ENCODE measurements at places on chromosomes 1 and 21. TPM values are rescaled to one million over a fixed set of nuclear protein-coding genes. Genes with fewer than 3 reads are reported as not detected.

- DNase-seq = no peak
Measured at GRCh38 chr1:170096806-170097340, 22.4 kb upstream of the KIFAP3 start.

DNA sequence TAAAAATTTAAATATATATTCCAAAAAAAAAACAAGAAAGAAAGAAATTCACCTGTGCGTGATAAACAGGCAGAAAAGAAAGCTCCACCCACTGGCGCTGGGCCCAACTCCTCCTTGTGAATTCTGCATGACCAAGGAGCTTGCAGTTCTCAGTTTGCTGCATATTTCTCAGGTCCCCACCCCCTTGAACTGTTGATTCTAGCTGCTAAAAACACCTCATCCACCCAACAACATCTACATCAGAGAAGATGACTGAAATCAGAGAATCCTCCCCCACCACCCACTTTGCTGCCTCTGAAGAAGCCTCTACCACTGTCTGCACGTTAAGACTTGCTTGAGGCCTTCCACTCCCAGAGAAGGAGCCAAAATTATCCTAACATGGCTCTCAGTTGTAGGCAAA is 104.8 kb downstream of the RGS2 start:
- no peak for DNase-seq

DNA sequence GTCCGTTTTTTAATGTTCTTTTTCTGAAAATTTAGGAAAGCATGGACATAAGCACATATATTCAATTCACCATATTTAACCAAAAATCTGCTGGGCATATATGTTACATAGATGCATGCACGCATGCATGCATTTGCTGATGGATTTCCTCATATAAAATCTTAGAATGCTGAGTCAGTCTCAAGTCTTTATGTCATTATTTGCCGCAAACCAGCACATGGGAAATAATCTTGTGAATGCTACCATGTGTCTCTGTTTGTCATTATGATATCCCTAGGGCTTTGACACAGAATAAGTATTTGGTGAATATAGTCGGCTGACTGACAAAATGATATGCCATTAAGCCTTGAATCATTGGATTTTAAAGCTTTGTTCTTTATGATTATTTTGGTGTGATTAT is 776.5 kb downstream of the KCNT2 start:
- DNase-seq = peak; percentile 24

PGBD2 gene
- 12.2 TPM for total RNA-seq

DAP3 gene
- total RNA-seq = 242 TPM

GRCh38 chr21:17597680-17598079 is 15.0 kb downstream of the BTG3 start:
- no peak for DNase-seq

DNA sequence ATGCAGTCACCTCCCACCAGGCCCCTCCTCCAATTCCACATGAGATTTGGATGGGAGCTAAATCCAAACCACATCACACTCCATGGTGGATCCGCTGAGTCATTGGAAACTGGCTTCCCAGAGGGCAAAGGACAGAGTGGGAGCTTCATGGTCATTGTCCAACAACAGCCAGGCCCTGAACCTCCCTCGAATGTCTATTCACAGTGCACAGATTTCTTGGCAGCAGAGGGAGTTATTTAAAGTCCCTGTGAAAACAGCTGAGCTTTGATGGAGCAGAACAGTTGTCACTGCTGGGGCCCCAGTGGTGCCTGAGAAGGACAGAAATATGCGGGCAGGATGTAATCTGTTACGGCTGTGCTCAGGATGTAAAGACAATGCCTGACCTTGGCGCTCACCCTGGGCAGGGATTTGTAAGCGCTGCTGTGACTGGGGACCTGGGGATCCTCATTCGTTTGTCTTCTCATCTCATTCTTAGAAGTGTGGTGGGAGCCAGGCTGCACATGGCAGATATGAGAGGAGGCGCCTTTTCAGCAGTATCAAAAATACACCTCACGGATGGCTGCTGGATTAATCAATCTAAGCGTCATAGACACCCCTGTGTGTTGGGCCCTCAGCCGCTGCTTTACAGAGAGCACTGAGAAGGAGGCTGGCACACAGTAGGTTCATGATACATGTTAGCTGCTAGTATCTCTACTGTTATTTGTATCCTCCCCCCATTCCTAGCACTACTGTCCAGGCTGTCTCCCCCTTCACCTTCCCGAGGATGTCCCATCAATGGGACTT is 439.4 kb downstream of the PTPRU start:
- DNase-seq = no peak

RNF115 gene
- total RNA-seq = 9.5 TPM

RPS6KA1 gene
- 62.4 TPM for total RNA-seq

DNA sequence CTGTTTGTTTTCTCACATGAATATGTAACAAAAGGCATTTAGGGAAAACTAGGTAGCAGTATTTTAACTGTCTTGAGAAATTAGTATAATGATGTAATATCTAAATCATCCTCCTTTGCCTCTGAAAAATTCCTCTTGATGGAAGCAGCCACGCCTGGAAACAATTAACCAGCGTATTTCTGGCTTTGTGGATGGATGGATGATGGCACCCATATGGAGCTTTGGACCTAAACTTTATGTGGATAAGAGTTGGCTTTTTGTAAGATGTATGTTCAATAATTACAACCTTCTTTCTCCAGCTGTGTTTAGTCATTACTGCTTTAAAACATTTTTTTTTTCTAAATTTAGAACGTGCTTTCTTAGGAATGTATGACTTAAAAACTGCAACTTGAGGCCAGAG is 12.7 kb downstream of the CDCA8 start:
- no peak for DNase-seq

DNA sequence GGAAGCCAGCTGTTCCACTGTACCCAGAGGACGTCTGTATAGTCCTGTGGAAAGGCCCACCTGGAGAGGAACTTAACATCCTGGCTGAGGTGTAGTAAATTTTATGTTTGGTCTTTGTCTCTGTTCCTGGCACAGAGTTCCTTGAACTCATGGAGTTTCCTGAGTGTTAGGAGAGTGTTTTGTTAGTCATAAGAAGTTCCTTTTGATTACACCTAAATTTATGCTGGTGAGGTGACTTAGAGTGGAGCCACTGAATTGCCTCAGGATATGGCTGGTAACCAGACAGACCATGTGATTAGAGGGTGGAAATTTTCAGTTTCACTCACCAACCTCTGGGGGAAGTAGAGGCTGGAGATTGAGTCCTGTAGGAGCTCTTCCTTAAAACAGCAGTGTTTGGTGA is 57.9 kb downstream of the RASAL2 start:
- no peak for DNase-seq

CFHR4 gene
- not detected for total RNA-seq

NBPF4 gene
- 6.6 TPM for total RNA-seq

DNA sequence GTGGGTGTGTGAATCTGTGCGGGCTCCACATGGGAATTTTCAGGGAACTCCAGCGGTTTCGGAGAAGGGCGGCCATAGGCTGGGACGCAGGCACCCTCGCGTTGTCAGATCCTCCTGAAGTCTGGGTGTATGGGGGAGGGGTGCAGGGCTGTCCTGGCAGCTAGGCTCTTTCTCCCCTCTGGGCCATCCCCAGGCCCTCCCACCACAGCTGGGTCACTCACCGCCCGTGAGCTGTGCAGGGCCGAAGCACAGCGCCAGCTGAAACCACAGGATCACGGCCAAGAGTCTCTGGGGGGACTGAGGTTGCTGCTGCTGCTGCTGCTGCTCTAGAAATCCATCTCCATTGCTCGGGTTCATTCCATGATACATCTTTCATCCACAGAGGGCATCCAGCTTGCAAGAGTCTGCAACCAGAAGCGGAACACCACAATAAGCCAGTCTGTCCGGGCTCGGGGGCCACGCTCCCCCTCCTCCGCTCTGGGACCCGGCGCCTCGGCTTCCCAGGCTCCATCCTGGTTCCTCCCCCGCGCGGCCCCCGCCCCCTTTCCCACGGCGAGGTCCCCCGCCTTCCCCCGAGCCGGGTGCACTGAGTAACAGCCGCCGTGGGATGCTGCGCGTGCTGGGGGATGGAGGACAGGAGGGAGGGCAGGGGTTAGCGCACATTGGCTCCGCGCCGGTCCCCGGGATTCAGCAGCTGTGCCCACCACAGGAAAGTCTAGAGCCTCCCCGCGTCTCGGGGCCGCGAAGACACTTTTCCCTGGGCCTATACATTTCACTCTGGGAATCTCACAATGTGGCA is 720 bp downstream of the SUSD4 start:
- DNase-seq = peak; percentile 36

- no peak for DNase-seq
Measured at GRCh38 chr1:192775631-192776030, 33.2 kb upstream of the RGS2 start.

- DNase-seq = no peak
Measured at GRCh38 chr1:50666849-50667248, 243.6 kb upstream of the DMRTA2 start.

- DNase-seq = no peak
Measured at GRCh38 chr21:40422896-40423635, 423.9 kb downstream of the DSCAM start.

- DNase-seq = peak; percentile 50
Measured at GRCh38 chr1:93615582-93616150, 66.0 kb downstream of the BCAR3 start.

DNA sequence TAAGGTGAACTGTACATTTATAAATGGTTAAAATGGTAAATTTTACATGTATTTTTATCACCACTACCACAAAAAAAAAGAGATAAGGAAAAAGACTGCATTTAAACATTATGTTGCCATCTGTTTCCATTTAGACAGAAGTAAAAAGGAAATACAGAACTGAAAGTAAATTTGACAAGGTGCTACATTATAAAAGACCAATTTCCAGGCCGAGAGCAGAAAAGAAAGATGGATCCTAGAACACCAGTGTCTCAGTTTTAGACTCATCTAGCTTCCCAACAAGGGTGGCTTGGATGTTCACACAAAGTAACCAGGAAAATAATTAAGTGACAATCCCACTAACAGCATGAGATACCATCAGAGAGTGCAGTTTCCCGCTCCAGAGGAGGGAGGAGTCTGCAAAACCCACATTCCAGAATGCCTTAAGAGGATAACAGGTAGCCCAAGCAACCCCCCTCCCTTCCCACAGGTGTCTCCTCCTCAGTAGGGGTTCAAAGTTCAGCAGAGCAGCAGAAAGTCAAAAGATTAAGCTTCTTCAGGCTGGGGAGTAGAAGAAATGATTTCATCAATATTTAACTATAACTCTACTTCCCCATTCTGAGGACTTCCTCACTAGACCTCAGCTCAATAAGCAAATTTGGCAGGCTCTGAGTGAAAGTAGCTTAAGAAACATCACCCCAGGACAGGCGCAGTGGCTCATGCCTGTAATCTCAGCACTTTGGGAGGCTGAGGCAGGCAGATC is 11.8 kb downstream of the TPM3 start:
- DNase-seq = no peak

- DNase-seq = no peak
Measured at GRCh38 chr21:35159881-35160280, 110.8 kb upstream of the RUNX1 start.

DNA sequence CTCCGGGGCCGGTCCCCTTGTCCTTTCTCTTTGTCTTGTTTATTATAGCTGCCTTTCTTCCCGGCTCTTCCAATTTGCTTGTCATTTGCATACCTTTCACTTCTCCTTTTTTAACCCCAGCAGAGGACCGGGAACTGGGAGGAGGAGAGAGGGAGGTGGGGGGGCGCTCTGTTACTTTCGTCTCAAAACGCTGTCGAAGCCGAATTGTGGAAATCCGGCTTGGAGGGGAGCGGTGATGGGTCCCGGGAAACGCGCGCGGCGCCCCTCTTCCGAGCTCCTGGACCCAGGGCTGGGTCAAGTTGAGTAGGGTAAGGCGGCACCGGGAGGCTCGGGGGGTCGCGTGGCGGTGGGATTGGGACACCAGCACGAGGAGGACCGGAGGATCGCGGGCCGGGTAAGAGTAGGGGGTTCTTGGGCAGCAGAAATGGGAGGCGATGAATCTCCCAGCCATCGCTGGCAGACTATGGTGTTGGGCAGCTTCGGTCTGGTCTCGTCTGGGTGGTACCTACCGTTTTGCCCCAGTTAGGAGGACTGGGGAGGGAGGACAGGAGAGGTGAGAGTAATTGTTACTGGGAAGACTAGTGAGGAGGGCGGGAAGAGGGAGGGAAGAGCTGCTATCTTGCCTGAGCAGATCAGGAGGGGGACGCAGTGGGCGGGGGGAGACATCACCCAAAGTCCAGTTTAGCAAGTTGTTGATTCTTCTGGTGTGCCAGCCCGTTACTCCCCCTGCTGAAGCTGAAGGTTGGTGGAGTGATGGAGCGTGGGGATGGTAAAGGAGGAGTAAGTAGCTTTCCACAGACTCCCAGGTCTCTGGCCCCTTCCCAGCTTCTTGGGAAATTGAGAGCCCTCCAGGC is 1.5 kb downstream of the PROX1 start:
- DNase-seq = no peak

- peak; percentile 18 for DNase-seq
Measured at GRCh38 chr1:31447210-31447609, 34.2 kb downstream of the SERINC2 start.

HPCAL4 gene
- 0.04 TPM for total RNA-seq

- DNase-seq = no peak
Measured at GRCh38 chr1:4149831-4150230, 249.8 kb upstream of the C1orf174 start.

DNA sequence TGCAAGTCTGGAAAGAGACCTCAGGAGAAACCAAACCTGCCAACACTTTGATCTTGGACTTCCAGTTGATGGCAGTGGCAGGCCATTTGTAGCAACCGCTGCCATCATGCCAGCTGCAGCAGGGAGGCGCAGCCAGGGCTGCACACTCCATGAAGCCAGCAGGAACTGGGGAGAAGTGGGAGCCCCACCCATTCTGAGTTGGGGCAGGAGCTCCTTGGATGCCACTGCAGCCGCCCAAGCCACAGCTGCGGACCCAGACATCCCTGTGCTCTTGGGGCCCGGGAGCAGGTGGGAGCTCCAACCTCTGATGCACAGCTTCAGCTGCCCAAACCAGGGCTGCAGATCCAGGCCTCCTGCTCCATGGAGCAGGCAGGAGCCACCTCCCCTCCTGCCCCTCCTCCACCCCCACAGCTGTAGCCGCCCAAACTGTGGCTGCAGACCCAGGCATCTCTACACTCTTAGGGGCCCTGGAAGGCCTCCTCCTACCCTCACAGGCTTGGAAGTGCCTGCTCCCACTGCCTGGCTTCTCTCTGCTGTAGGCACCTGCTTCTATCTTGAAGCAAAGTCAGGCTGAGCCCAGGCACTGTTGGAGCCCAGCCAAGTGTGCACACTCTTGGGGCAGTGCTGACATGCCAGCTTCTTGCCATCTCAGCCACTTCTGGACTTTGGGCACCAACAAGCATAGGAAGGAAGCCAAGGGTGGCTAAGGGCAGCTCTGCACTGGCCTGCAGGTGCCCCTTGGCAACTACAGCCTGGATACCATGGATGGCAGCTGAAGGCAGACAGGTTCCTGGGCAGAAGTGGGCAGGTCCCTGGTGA is 20.0 kb upstream of the DISP1 start:
- DNase-seq = no peak

- no peak for DNase-seq
Measured at GRCh38 chr1:177270863-177271262, 100.1 kb downstream of the BRINP2 start.

HMGCS2 gene
- total RNA-seq = 0.18 TPM

TSPAN1 gene
- total RNA-seq = 0.58 TPM

Data from K562 (cell line).